ENCODE measurements at places on chromosomes 2 and 18.

DNA sequence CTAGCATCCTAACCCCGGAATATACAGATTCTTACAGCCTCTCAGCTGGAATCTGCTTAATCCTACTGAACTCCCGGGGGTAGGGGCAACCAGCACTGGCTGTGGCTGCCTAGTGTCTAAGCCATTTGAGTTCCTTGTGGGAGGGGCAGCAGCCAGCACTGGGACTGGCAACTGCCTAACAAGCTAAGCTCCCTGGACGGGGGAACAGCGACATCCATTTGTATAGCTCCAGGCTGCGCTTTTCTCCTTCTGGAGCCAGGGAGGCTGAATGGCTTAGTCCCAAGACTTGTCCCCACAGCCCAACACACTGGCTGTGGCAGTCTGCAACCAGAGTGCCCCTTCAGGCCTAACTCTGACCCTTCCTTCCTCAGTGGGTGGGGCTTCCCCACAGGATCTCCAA lies 787.2 kb downstream of the METTL4 start:
- DNase-seq, result no peak

DNA sequence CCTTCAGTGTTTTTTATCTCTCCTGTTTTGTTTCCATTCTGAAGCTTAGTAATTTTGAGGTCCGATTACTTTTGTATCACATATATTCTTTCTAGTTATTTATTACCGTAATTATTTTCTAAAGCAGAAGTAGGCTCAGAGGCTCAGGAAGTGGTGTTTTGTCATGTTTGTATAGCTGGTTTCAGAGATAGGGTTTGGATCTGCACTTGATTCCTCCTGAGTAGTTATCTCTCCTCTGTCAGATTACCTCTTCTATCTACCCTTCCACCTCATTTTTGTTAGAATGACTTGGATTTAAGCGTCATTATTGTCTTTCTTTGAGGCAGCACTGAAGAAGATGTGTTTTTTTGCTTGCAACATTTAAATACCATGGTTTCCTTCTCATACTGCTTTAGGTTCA lies 95.4 kb downstream of the MTA3 start:
- DNase-seq, result no peak

DNA sequence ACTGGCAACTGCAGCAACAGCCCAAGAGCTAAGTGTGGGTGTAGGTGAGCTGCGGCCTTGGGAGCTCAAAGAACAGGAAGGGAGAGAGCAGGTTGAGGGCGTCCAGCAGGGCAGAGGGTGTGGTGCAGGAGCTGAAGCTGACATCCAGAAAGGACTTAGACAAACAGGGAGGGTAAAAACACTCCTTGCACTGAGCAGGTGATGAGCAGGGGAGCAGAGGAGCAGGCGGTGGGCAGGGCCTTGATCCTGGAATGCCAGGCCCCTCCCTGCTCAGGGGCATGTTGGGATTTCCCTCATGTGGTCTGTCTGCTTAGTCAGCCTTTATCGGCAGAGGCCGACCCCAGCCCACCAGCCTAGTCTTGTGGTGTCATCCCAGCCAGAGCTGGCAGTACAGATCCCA lies 63.6 kb downstream of the VSNL1 start:
- no peak for DNase-seq

- no peak for DNase-seq
These were observed 32.3 kb downstream of the BABAM2 start for GRCh38 chr2:27922842-27923241.

GRCh38 chr2:199101487-199101886 lies 356.3 kb downstream of the SATB2 start:
- no peak for DNase-seq

DNA sequence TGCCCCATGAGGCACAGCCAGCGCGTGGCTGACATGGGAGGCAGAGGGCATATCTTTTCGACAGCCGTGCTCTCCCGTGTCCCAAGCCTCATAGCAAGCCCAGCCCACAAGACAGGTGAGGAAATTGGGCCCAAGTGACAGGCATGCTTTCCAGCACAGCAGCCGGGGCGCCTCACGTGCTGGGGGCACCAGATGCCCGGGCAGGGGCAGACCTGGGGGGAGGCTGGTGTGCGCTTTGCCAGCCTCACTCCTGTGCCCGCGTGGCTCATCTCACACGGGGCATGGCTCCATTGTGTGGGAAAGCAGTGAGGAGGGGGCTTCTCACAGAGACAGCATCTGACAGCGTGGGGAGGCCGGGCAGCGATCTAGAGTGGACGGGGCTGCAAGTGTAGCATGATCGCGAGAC lies 93.2 kb downstream of the USP40 start:
- no peak for DNase-seq

DNA sequence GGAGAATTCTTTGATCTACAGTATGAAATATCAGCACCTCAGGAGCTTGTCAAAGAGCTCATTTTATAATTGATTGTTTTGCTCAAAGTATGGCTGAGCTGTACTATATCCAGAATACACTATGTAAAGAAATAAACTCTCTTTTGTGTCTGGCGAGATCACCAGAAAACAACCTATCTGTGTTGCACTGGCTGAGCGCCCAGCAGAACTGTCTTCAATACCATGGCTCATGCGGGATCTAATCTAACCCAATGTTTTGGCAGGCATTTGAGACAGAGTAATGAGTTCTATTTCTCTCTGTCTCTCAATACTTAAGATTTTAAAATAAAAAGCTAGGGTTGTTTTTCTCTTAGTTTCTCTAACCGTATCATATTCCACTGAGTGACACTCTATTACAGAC lies 192.4 kb downstream of the L3MBTL4 start:
- DNase-seq, result no peak

- DNase-seq, result no peak
These were observed 516.3 kb downstream of the NRXN1 start for GRCh38 chr2:50515638-50516037.

- DNase-seq, result no peak
These were observed 13.7 kb downstream of the C2orf81 start for GRCh38 chr2:74407682-74408081.

DNA sequence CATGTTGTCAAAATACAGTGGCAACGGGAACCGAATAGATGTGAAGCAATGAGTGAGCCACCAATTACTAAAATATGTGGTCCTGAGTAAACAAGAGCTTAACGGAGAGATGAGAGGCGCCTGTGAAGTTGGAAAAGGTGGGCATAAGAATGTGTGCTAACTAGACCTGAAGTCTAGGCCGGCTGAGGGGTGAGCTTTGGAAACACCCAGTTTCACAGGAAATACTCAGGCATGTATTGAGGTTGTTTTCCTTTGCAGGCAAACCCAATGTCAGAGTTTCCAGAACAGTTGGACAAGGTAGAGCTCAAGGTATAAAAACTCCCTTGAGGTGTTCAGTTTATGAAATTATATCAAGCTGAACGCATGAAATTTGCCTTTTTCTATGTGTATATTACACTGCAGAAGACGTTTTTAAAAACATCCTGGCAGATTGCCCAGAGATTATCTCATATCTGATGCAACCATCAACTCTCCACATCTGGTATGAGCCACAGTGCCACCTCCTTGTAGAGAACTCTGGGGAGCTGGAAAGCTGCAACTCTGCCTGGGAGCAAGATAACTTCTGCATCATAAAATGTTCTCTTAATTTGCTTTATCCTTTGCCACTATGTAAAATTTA lies 3.9 kb upstream of the WDSUB1 start:
- DNase-seq, result peak; percentile 3

DNA sequence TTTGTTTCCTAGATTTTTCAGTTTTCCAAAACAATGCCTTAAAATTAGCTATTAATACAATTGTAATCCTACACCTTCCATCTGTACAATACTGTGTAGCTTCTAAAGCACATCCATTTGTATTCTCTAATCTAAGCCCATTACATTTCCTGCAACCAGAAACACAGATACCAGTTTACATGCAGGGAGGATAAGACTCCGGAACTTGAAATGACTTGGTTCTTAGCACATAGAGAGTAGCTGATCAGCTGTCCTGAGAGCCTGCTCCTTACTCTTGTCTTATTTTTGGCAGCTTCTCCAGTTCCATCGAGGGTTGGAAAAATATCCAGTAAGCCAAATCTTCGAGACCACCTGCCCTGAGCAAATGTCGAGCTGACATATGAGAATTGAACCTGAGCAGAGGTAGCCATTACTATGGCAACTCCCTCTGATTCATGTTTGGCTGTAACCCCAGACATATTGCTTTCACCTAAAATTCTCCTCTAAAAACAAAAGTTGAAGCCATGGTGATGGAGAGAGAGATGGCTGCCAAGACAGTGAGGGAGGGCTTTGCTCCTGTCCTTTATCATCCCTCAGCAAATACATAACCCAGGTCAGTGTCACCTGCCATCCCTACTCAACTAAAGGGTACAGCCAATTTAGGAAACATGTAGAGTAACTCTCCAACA lies 542.8 kb downstream of the IRS1 start:
- DNase-seq, result no peak

- no peak for DNase-seq
These were observed 119.8 kb downstream of the EIPR1 start for GRCh38 chr2:3257826-3258225.

- DNase-seq, result peak; percentile 17
These were observed 86.0 kb downstream of the OSBPL6 start for GRCh38 chr2:178280244-178280852.

DNA sequence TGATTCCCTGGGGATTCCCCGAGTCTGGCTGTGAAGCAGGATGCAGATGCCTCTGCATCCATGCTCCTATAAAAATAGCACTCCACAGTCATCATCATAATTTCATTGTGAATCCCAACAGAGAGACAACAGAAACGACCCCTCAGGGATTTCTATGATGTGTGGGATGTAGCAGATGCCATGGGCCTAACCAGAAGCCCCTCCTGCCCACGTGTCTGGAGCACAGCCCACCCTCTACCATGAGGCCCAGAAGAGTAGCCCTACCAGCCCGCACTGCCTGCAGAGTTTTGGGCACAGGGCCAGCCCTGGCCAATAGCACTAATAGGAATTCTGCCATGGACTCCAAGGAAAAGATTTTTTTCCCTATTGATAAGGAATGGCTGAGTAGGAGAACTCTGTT lies 66.6 kb downstream of the GYPC start:
- no peak for DNase-seq

DNA sequence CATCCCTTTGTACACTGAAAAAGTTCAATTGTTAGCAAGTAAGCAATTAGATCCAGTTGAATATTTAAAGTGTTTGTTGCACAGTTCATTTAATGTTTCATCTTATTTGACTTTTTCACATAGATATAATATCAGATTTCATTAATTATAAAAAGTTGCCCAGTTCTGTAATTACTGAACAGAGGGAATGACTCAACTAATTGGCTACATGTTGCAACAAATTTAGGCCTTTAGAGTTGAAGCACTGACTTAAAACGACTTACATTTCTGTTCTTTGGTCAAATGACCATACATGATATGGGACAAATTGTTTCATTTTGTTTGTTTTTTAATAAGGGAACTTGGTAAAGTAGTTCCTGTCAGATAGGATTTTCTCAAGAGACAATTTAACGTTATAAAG lies 68.5 kb upstream of the FAM117B start:
- no peak for DNase-seq

DNA sequence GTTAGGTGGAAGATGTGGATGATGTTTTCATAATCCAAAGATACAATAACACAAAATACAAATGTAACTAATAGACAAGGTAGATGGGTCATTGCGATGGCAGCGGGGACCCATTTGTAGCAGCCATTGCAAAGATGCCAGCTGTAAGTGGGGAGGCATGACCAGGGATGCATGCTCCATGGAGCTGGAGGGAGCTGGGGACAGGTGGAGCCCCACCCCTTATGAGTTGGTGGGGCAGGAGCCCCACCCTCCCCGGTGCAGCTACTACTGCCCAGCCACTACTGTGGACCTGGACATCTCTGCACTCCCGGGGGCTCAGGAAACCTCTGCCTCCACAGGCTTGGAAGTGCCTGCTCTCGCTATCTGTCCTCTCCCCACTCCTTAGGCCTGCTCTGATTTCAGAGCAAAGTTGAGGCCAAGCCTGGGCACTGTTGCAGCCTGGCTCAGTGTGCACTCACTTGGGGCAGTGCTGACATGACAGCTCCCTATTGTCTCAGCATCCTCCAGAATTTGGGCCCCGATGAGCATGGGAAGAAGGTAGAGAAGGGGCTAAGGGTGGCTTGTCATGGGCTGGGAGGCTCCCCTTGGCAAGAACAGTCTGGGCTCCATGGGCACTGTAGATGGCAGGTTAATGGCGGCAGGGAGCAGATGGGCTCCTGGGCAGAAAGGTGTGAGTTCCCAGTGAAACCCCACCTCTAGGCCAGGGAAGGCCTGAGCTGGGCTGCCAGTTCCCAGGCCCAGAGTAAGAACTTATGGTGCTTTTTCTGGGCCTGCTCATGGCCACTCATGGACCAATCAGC lies 81.1 kb downstream of the ZNF804A start:
- no peak for DNase-seq

GRCh38 chr2:86045541-86045940 lies 60.1 kb downstream of the POLR1A start:
- no peak for DNase-seq

GRCh38 chr2:43123981-43124686 lies 102.3 kb downstream of the ZFP36L2 start:
- no peak for DNase-seq

- DNase-seq, result no peak
These were observed 15.3 kb upstream of the NFE2L2 start for GRCh38 chr2:177279847-177280246.

GRCh38 chr2:195470622-195471021 lies 186.4 kb upstream of the SLC39A10 start:
- no peak for DNase-seq

DNA sequence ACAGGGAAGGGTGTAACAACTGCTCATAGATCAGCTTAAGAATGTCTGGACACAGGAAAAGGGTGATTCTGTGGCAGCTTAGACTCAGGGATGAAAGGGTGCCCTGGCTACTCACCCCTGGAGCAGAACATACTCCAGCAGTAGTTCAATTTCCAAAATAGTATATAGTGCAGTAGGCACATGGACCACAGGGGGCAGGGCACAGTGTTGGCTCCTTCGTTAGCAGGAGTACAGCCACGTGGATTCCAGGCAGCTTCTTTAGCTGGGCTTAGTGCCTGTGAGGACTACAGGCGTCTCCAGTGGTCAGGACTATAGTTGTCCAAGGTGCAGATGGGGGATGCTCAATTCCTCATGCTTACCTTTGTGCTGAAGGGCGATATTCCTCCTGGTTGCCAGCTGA lies 277.5 kb upstream of the DDX18 start:
- DNase-seq, result no peak

DNA sequence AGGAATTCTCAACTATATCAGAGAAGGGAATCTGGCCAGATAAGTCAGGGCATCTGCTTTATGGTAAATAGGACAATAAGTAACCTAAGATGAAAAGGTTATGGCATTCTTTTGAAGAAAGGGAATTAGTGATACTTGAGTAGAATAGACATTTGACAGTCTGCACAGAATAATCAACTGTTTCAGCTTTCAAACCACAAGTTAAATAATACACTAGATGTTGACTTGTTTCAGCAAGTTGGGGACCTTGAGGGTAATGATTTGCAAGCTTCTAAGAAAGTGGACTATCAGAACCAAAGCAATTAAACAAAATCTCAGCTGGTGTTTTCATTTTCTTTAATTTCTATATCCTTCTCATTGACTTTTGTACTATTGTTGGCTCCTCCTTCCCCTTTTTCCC lies 54.5 kb downstream of the SLC39A10 start:
- no peak for DNase-seq

Measured in activated naive CD8-positive, alpha-beta T cell treated with anti-CD3 and anti-CD28 coated beads, Interleukin-2, amount 50 U/mL, for 16 hours (primary cell).